T-helper 2 cell (primary cell): ENCODE measurements at places on chromosomes 6 and 20.

DNA sequence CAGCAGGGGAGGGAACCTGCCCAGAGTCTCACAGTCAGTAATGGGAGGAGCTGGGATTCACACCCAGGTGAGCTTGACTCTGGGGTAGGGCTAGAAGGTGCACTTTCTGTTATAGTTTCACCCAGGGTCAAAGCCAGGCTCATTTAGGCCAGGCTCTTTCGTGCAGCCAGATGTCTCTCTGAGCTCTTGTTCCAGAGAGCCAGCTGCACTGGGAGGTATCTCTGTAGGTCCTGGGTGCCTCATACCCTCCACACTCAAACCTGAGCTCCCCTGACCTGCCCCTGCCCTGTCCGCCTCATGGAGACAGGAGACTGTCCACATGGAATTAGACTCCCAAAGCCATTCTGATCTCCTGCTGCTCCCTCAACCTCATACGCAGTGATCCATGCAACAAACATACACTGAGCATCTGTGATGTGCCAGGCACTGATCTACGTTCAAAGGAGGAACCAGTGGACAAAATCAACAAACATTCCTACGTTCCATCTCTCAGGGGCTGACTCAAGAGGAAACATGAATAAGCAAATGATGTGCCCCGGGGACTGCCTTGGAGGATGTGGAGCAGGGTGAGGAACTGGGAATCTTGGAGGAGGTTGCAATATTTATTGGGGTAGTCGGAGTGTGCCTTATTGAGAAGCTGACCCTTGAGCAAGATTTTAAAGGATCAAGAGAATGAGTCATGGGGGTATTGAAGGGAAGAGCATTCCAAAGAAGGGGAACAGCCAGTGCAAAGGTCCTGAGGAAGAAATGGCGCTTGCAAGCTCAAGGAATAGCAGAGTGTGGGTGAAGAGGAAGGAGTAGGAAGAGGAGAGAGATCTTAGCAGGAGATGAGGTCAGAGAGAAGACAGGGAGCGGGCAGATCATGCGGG lies 71.3 kb upstream of the TOX2 start:
- DNase-seq: no peak

- DNase-seq: no peak
Measured at GRCh38 chr20:3171391-3172125, 1.8 kb downstream of the LZTS3 start.

GRCh38 chr6:27867051-27867944 lies 44.9 kb downstream of the OR2B2 start:
- DNase-seq: peak; percentile 52

GRCh38 chr20:38420388-38421085 lies 14.6 kb downstream of the SNHG17 start:
- no peak for DNase-seq

GRCh38 chr6:23181356-23182110 lies 612.2 kb downstream of the HDGFL1 start:
- DNase-seq: no peak

DNA sequence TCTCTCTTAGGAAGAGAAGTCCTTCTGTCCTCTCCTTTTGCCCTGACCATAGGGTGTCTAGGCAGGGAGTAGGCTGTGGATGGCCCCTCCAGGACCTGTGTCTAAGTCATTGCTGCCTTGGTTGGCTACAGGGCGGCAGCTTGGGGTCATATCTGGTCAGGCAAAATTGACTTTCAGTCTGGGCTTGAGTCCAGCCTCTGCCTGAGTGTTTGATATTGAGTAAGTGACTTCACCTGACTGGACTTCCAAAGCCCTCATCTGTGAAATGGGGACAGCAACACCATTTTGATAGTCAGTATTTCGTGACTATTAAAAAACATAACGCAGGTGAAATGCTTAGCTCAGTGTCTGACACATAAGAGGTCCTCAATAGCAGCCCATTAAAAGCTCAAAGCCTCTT lies 4.6 kb downstream of the TGM3 start:
- no peak for DNase-seq

GRCh38 chr20:51566594-51566993 lies 24.1 kb upstream of the NFATC2 start:
- DNase-seq: no peak

DNA sequence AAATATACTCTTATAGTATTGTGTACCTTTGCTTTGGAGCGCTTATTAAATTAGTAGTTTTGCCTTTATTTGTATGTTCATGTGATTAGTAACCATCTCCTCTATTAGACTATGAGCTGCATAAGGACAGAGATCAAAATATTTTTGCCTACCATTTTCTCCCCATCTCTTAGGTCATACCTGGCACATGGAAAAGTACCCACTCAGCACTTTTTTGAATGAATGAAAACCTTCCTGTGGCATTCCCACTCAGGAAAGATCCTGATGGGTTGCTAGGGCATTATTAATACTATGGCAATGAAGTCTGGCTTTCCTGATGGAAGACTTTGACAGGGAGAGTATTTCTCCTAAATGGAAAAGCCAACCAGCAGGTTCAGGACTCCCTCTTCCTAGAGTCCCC lies 20.3 kb upstream of the CHD6 start:
- no peak for DNase-seq

GRCh38 chr6:15449011-15449410 lies 203.1 kb downstream of the JARID2 start:
- DNase-seq: no peak

DNA sequence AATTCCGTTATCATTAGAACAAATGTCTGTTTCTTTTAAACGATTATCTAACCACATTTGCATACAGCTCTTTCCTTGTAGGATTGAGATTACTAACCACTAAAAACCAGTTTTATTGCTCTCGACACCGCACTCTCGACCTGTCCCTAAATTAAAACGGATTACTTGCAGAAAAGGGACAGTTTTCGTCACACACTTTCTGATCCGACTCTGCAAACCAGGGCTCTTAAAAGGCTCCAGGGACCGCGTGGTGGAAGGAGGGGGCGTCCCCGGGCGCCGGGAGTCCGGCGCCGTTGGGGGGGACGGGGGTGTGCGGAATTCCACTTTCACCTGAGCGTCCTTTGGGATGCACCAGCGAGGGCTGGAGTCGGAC lies 731 bp downstream of the MAK start:
- DNase-seq: peak; percentile 12

GRCh38 chr6:67431076-67431475 lies 1204.0 kb upstream of the ADGRB3 start:
- DNase-seq: no peak

GRCh38 chr6:14121936-14122344 lies 4.4 kb downstream of the CD83 start:
- peak; percentile 18 for DNase-seq

- DNase-seq: no peak
Measured at GRCh38 chr6:117396228-117396627, 29.5 kb downstream of the ROS1 start.

DNA sequence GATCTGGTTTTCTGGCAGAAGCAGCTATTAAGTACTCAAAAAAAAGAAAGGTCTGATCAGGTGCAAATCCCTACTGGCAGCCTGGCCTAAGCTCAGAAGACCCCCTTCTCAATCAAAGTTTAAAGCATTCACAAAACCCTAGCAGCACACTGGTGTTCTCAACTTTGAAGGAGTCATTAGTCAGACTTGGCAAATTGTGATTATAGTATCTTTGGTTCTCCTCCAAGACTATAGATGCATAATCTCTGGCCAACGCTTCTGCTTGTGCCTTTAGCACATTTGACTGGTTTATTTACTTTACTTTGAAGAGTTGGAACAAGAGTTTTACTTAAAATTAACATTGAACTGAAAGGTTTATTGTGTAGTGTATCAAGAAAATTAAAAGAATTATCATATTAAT lies 248.9 kb downstream of the PTPRK start:
- no peak for DNase-seq

GRCh38 chr6:145865175-145865574 lies 50.6 kb upstream of the FBXO30 start:
- DNase-seq: peak; percentile 50

DNA sequence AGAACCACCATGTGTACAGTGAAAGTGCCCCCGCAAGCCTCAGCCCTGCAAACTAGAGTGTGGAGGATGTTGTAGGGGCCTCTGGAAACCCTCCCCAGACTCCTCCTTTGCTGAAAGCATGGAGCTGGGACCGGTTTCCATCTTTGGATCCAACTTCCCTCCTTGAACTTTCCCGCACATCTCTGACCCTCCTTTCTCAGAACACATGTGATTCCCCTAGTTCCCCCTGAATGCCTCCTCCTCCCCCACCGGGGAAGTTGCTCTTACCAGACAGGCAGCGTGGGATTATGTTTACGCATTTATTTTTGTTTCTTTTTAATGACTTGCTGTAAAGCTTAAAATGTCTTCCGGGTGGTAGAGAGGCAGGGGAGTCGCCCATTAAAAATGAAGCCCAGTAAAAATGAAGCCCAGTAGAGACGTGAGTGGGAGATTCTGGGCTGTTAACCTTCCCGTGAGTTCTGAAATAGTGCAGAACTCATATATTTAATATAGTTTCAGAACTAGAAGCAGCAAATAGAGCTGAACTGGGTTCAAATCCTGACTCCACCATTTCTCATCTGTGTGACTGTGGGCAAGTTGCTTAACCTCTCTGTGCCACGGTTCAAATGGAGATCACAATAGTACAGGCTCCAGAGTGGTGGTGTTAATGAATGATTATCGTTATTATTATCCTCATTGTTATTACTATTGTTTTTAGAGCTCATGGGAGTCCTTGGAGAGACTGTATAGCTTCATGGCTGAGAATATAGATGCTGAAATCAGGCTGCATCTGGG lies 8.0 kb upstream of the PTPN1 start:
- no peak for DNase-seq

- no peak for DNase-seq
Measured at GRCh38 chr6:136158387-136158821, 91.7 kb downstream of the MTFR2 start.

DNA sequence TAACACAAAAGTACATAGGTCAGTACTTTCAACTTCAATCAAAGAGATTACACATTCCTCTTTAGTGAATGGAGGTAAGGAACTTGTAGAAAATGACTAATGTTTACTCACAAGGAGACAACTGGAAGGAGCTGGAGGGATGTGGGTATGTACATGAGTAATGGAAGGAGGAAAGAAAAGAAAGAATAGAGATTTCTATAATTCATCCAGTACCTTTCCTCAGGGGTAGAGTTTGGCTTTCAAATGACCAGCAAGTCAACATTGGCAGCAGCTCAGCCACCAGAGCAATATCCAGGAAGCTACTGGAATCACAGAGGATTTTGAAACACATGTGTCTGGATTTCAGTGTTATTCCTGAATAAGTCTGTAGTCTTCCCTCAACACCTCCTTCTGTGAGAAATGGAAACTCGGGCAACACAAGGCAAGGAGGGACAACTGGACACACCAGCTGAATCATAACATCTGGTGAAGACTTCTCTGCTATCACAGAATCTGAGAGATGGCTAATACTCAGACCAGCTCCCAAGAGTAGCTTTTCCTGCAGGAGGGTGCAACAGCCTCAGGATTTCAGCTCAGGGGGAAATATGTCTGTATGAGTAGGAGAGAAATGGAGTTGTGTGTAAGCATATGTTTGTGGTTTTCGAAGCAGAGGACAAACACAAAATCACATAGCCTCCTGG lies 98.8 kb downstream of the HAO1 start:
- DNase-seq: no peak

DNA sequence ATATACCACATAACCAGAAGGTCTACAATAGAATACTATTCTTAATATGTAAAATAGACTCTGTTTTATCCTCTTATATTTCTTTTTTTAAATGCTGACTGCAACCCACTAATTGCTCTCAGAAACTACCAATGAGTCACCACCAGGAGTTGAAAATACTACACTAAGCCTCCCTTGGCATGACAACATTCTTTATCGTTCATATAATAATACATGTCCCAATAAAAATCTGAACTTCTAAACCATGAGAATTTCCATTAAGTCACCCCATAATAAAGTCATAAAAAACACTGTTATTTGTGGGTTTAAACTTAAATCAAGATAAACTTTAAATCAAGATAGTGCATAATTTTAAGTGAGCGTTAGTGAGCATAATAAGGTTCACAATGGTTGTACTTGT lies 4.2 kb downstream of the HACE1 start:
- no peak for DNase-seq

- no peak for DNase-seq
Measured at GRCh38 chr6:47169785-47170616, 127.9 kb upstream of the ADGRF1 start.

DNA sequence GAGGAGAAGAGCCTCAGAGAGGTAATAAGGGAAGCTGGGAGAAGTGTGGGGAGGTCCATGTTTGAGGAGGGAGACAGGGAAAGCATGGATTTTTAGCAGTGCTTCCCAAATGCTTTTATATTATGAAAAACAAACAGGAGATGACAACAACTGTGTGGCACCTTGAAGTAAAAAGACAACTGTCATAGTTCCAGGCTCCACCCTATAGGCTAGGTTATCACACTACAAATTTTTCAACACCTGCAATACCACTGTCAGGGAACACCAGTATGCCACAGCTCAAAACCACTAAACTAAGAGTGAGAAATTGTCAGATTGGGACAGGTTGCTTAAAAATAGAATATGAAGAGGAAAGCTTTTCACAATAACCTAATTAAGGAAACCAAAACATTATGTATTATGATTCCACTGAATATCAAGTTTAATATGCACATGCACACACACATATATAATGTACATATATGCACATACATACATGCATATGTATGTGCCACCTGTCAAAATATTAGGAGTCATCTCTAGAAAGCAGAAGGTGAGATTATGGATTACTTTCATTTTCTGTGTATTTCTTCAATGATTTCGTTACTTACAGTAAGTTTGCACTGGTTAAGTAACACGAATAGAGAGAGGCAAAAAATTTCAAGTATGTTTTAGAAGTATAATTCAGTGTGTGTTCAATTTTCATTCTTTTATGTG lies 261.2 kb downstream of the PTPRK start:
- DNase-seq: peak; percentile 1

GRCh38 chr6:149233056-149233715 lies 84.3 kb upstream of the TAB2 start:
- peak; percentile 17 for DNase-seq

- DNase-seq: no peak
Measured at GRCh38 chr20:4406627-4407026, 315.1 kb upstream of the PRND start.

- no peak for DNase-seq
Measured at GRCh38 chr20:23019403-23019802, 15.7 kb upstream of the SSTR4 start.

DNA sequence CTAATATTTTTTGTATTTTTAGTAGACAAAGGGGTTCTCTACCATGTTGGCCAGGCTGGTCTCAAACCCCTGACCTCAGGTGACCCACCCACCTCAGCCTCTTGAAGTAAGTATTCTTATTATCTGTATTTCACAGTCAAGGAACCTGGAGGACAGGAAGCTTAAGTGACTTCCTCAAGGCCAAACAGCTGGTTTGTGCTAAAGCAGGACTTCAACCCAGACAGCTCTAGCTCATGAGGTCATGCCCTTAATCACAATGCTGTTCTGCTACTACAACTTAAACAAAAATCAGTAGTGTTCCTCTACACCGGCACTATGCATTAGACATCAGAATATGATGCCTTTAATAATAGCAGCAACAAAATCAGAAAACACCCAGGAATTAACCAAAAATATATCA lies 168.9 kb downstream of the ADGB start:
- no peak for DNase-seq
